Neuronal stem cell (in vitro differentiated cells): ENCODE measurements at places on chromosomes 11 and 22.

DNA sequence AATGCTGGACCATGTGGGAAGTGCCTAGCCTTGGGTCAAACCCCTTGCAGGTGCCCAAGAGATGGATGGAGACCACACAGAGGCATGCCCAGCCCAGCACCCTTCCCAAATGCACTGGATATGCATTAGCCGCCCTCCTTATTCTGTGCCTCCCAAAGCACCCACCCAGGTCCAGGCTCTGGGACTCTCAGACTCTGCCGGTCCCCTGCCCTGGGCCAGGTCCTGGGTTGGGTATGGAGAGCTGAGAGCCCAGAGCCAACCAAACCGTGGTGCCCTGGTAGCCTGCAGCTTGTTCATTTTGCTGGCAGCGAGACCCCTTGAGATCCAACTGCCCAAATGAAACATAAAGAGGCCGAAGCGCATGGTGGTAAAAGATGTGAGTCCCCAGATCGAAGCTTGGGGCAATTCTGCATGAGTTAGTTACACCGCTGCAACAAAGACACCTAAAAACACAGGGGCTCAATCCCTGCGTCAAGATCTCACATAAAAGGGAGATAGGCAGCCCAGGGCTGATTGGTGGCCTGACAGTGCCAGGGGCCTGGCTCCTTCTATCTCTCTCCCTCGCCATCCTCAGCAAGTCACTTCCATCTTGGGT is 61.5 kb downstream of the MYEOV start:
- no peak for DNase-seq

DNA sequence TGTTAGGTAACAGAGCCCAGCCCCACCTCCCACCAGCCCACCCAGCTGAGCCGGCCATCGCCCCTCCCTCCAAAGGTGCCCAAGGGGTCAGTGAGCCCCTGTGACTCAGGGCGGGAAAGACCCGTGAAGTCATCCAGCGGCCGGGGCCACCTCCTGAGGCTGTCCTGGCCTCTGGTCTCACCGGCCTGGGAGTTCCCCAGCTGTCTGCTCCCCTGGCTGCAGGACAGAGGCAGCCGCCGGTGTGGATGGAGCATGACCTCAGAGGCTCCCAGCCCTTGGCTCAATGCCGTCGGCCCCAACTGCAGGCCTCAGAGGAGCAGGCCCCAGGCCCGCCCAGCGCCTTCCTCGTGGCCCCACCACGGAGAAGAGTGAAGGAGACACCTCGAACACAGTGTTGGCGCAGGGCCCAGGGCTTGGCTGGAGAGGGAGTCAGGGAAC is 28.7 kb downstream of the RPL3 start:
- no peak for DNase-seq

- DNase-seq: no peak
Measured at GRCh38 chr11:43316451-43316850, 4.7 kb downstream of the API5 start.

DNA sequence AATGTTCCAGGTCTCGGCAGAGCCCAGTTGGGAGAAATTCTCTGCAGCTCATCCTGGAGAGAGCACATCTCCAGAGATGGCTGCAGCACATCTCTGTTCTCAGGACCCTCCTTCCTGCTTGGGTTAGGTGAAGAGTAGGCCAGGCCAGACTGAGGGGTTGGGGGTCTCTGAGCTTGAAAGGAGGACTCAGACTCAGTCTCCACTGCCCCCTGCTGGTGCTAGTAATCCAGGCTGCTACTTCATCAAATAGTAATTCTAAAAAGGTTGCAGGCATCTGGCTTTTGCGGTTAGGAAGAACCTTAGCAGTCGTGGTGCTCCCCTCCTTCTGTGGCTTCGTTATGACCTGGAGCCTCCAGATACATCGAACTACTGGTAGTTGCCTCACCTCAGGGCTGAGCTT is 9.7 kb downstream of the TUB start:
- peak; percentile 72 for DNase-seq

- DNase-seq: no peak
Measured at GRCh38 chr11:28400331-28401100, 292.3 kb downstream of the METTL15 start.

- no peak for DNase-seq
Measured at GRCh38 chr11:123905826-123906225, 3.9 kb downstream of the OR8D4 start.

DNA sequence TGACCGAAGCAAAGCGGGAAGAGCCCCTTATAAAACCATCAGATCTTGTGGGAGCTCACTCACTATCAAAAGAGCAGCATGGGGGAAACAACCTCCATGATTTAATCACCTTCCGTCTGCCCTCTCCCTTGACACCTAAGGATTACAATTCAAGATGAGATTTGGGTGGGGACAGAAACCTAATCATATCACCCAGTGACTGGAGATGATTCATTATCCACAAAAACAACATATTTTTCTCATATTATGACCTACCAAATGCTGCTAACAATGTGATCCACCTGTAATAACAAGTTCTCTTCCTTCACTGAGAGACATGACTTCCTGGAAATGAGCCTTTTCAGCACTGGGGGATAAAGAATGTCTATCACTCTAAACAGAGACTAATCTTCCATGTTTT is 23.4 kb upstream of the HEPHL1 start:
- DNase-seq: no peak

DNA sequence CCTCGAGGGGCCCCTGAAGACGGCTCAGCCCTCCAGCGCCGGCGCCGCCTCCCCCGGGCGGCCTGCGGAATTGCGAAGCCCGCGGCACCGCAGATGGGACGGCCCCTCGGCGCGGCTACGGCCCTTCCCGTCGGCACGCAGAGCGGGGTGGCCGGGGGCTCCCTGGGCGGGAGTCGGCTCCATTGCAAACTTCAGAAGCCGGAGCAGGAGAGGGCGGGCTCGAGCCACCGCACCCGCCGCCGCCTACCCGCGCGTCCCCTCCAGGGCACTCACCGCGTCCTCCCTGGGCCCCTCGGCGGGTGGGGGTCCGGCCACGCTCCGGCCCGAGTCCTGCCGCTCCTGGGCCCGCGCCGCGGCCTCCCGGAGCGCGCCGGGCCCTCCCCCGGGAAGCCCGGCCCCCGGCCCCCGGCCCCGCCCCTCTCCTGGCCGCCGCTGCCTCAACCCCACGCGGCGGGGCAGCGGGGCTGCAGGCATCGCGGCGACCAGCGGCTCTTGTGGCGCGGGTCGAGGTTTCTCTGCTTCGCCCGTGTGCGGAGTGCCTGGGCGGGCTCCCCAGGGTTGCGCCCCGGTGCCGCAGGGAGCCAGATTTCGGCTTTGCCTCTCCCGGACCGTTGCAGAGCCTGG is at the start of gene PACSIN3:
Gene PACSIN3 (minus strand): TSS at position 359 of the 624 bp plus-strand sequence. CDS start 3,707 bp downstream, outside the sequence.
- DNase-seq: peak; percentile 40

DNA sequence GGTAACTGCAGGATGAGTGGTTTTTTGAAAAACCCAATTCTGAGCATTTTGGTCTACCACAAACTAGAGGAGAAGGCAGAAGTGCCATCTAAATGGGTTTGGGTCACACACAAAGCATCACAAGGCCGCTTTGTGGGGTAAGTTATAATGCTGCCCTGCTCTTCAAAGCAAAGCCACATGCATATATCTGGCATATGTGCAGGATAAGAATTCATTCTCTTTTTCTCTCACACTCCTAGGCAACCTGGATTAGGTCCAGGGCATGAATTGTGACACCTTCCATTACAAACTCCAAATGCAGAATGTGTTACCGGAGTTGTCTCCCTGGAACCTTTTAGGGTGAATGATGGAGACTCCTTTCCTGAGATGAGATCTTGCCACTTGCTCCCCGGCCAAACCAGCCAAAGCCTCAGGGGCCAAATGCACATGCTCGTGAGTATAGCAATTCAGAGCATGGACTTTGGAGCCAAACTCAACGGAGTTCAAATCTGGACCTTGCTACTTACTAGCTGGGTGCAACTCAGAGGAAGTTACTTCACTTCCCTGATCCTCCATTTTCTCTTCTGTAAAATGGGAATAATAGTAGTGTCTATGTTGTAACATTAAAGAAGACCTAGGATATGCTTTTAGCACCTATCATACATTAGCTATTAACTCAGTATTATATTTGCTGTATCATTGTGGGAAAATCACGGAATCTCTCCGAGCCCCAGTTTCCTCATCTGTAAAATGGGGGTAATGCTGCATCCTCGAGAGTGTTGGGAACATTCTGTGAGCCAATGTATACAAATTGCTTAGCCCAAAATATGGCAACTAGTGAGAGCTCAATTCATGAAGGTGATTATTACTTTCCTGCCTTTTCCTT is 96.6 kb downstream of the COMMD9 start:
- no peak for DNase-seq

DNA sequence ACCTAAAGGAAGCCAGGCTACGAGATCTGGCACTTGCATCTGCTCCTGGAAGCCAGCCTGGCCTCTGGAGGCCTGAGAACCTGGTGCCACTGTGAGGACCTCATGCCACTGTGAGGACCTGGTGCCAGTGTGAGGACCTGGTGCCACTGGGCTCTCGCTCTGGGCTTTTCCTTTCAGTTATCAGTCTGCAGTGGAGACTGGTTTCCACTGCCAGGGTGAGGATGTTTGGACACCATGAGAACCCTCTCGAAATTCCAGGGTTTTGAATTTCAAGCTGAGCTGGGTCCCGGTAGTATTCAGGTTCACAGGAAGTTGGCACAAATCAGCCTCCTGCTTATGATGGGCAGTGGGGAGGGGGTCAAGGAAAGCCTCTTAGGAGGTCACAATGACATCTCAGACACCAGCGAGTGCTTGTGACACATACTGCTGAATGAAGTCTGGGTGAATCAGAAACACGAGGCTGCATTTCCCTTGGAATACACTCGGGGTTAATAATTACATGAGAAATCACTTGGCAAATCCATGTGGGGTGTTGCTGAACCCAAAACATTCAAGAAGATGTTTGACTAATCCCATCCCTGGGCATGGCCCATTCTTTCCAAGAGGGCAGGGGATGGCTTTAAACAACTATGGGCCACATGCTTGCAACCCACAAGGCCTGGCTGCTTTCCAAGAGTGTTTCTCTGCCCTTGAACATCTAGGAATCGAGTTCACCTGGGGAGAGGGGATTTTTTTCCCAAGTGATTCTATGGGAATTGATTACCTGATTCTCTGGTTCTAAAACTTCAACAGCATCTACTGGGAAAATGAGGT is 60.2 kb downstream of the LINC01488 start:
- DNase-seq: no peak

DNA sequence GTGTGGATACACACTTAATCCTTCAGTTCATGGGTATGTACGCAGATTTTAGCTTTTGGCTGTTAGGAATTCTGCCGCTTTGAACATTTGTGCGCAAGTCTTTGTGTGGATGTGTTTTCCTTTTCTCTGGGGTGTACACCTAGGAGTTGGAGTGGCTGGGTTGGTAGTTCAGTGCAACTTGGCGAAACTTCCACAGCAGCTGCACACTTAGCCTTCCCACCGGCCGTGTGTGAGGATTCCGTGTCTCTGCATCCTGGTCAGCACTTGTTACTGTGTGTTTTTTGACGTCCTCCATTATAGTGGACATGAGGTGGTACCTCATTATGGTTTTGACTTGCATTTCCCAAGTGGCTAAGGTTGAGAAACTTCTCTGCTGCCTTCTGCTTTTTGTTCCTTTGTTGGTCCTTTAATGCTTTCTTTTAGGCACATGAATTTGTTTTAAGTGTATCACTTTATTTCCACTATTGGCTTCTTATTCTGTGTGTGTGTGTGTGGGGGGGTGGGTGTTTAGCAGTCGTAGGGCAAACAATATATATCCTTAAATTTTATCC is 72.1 kb upstream of the SLC25A18 start:
- DNase-seq: no peak

GRCh38 chr11:73177380-73177777 is 35.3 kb upstream of the FCHSD2 start:
- DNase-seq: no peak

- DNase-seq: no peak
Measured at GRCh38 chr11:72568861-72569260, 105.4 kb downstream of the PDE2A start.

DNA sequence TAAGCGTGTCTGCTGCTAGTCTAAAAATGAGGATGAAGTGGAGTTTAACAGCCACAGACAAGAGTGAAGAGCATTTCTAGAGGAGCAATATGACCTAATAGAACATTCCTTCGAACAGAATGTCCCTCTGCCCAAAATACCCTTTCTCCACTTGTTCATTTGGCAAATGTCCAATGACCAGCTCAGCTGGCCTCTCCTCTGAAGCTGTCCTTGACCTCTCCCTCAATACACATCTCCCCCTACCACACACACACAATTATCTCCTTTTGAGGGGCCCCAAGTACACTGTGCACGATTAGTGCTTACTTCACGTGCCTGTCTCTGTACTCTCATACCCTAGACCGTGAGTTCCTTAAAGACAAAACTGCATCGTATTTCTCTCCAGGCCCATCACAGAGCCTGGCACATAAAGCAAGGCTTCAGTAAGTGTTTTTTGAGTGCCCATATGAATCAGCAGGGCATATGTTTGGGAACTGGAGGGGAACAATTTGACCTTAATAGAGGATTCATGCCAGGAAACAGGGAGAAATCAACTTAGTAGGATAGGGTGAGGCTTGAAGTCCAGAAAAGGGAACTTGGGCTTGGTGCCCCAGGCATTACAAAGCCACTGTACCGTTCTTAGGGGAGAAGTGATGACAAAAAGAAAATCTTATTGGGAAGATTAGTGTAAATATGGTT is 18.1 kb upstream of the NCAM1 start:
- DNase-seq: no peak

- no peak for DNase-seq
Measured at GRCh38 chr11:61725781-61726231, 26.6 kb upstream of the MYRF start.

GRCh38 chr22:49942565-49943404 is 17.8 kb upstream of the PIM3 start:
- DNase-seq: no peak

- DNase-seq: no peak
Measured at GRCh38 chr22:38347181-38347943, 30.1 kb upstream of the CSNK1E start.

DNA sequence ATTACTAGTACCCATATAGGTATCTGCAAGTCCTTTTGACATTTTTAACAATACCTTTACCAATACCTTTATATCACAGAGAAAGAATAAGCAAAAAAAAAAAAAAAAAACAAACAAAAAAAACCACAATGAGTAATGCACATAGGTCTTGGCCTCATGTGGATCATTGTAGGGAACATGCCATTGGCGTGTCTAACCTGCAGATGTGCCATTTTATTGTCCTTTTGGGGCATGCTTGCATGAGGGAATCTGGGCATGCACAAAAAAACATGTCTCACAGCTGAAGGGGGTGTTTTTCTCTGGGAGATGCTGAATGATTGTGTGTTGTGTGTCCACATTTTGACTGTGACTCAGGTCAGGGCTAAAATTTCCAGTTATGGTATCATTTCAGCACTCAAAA is 361.6 kb downstream of the GUCY1A2 start:
- DNase-seq: no peak
